ENCODE measurements at places on chromosomes 5 and 9.

DNA sequence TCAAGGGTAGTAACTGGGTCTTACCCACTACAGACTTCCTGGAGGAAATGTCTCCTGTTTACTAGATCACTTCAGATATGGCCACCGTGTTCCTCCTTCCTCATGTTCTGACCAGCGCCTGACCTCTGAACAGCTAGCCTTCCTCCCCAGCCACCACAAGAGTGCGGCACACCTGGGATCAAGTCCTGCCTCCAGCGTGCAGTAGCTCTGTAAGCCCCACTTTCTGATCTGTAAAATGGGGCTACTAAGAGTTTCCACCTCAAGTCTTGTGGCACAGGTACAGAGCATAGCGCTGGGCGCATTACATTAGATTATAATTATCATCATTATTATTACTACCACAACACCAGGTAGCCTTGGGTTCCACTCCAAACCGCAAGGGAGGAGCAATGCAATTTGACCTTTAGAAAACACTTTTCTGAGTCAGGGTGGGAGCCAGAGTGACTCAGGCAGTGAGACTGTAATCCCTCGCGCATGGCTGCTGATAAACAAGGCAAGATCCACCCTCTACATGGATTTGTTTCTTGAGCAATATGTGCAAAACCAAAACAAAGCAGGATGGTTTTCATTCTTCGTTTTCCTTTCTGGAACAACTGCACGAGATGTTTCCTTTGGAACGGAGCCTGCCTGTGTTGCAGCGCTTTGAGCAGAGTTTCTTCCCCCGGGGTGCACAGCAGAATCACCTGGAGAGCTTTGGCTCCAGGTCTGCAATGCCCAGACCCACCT is 65.0 kb upstream of the ANGPTL2 start:
- DNase-seq, result peak; percentile 11

DNA sequence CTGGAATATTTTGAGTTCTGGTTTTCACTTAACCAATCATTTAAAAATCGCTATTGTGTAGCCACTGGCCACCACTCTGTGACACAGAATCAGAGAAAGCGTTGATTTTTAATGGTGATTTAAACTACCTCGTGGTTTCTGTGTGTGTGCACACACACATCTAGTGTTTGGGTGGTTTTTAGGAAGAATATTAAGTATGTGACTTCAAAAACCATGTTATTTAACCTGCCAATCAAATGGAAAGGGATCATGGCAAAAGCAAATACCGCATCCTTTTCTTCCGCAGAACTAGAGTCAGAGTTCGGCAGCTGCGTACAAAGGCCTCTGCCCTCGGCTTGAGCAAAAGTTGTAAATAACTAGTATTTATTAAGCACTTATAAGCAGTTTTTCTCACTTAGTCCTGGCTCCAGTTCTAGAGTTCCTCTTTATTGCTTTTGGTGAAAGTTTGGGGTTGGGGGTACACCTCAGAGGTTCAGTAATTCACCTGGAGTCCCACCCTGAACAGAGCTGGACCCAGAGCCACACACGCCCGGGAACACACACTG is 40.6 kb downstream of the HABP4 start:
- no peak for DNase-seq

DNA sequence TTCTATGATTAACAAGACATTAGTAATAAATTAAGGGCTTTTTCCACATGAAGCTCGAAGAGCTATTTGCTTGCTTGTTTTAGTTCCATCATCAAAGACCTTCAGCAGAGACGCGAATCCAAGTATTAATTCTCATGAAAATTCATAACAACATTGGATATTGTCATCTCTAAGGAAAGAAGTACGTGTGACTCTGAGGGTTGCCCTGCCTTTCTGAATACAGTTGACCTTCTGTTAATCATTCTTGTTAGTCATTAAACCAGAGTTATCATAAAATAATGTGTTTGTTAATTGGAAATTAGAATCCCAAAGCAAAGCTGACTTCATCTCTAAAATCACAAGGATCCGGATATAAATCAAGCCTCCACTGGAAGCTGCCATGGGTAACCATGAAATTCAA is 222.5 kb downstream of the ZNF608 start:
- no peak for DNase-seq

- DNase-seq, result no peak
Observed at GRCh38 chr5:138543730-138544104, 681 bp upstream of the ETF1 start.

- no peak for DNase-seq
Observed at GRCh38 chr9:126704157-126704891, 90.6 kb downstream of the LMX1B start.

GRCh38 chr9:13478160-13478559 is 198.7 kb upstream of the MPDZ start:
- no peak for DNase-seq
